ENCODE measurements at places on chromosomes 4 and X.

- DNase-seq: no peak
Observed at GRCh38 chr4:138401334-138401733, 159.2 kb upstream of the SLC7A11 start.

DNA sequence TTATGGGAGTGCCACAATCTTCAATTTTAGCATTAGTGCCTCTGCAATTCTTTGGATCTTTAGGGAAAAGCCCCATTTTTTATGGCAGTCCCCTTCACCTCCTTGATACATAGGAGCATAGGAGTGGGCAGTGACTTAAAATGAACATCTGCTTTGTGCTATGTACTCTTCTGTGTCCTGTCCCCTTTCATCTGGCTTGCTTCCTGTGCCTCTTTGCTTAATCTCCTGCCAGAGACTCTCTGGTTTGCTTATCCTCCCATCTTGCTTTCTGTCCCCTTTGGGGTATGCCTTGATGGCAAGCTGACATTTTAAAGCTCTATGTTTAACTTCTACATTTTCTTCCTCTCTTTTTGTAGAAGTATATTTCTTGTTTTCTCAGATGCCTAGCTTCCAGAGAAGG lies 12.3 kb downstream of the PGK1 start:
- no peak for DNase-seq

GRCh38 chrX:22589845-22590244 lies 317.1 kb downstream of the CBLL2 start:
- DNase-seq: no peak

DNA sequence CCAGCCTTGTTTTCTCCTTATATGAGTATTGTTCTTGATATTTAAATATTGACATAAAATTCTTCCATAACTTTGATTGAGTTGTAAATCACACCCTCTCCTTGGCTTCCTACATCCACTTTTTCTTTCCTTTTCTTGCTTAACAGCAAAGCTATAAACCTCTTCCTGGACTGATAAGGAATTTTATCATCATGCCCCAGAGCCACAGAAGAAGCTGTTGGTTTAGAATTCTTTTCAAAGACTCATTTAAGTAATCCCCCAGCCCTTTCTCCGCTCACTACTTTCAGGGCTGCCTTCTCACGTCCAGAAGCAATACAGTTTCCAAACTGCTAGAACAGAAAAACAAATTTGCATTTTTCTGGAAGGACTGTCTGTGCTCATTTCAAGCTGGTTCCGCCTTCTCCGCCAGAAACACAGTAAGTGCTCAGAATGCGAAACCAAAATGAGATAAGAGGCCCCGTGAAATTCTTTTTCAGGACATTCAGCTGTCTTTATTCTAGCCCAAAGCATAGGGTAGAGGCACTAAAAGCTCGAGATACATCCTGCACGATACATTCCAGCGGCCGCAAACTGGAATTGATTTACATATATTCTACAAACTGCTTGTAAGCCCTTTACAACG lies 849 bp downstream of the MID1 start:
- DNase-seq: no peak

- DNase-seq: no peak
Observed at GRCh38 chrX:25869761-25870160, 268.4 kb upstream of the MAGEB18 start.

DNA sequence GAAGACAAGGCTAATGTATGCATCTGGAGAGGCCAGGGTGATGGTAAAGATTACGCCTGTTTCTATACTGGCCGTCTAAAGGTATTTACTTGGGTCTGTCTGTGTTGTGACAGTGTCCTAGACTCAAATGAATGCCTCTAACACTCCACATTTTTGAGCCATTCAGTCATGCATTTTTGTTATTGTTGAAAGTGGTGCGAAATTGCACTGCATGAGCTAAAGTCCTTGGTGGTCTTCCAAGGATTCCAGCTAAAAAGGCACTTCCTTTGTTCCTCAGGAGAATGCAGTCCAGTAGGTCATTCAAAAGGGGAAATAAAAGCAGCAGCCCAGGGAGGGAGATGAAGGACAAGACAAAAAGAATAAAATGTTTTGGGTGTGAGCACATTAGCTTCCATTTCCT lies 3.0 kb downstream of the GPC4 start:
- peak; percentile 74 for DNase-seq

GRCh38 chr4:81472281-81473182 lies 825 bp upstream of the RASGEF1B start:
- DNase-seq: peak; percentile 63

DNA sequence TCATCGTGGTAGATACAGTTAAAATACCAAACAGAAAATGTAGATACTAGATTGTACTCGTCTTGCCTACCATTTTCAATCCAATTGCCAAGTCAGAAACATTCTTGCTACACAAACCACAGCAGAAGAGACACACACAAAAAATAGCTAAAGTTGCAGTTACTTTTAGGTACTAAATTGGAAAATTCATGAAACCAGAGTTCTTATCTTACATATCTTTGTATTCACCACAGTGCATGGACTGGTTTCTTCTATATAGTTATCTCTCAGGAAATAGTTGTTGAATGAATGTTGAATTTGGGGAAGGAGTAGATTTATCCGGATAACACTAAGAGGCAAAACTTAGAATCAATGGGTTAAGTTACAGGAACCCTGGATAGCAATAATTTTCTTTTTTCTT lies 14.2 kb downstream of the COL4A5 start:
- no peak for DNase-seq

- no peak for DNase-seq
Observed at GRCh38 chr4:73648478-73648877, 28.2 kb upstream of the RASSF6 start.

GRCh38 chr4:48665555-48666186 lies 114.4 kb downstream of the FRYL start:
- DNase-seq: no peak

- no peak for DNase-seq
Observed at GRCh38 chrX:41128955-41129354, 43.7 kb downstream of the USP9X start.

- no peak for DNase-seq
Observed at GRCh38 chr4:183532821-183533220, 28.0 kb downstream of the ING2 start.

GRCh38 chrX:13082206-13083065 lies 38.0 kb upstream of the FAM9C start:
- DNase-seq: peak; percentile 62

- DNase-seq: no peak
Observed at GRCh38 chr4:123484291-123484926, 87.8 kb downstream of the SPRY1 start.

DNA sequence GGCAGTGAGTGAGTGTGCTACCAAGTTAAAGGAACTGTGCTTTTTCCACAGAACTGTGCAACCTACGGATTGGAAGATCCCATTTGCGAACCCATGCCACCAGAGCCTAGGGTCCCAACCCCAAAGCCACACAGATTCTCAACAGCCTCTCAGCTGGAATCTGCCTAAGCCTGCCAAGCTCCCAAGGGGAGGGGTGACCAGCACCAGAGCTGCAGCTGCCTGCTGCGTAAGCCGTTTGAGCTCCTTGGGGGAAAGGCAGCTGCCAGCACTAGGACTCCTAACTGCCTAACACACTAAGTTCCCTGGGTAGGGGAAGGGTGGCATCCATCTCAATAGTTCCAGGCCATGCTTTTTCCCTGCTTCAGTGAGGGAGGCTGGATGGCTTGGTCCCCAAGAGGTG lies 738.1 kb upstream of the PRKX start:
- DNase-seq: no peak

DNA sequence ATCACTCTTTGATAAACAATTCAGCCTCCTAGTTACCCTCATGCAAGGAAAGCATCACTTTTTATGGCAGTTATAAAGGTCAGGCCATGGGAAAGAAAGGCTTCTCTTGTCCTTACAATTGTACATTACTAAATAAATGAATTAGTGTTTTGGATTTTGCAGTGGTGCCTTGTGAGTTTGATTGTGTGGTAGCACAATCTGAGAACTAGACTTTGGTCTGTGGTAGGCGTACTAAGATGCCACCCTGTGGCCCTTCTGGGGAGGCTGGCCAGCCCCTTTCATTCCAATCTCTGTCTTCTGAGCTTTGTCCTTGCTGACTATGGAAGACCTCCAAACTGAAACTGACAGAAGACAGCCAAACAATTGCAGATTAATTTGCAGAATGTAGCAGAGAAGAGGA lies 14.6 kb upstream of the HNRNPD start:
- no peak for DNase-seq

DNA sequence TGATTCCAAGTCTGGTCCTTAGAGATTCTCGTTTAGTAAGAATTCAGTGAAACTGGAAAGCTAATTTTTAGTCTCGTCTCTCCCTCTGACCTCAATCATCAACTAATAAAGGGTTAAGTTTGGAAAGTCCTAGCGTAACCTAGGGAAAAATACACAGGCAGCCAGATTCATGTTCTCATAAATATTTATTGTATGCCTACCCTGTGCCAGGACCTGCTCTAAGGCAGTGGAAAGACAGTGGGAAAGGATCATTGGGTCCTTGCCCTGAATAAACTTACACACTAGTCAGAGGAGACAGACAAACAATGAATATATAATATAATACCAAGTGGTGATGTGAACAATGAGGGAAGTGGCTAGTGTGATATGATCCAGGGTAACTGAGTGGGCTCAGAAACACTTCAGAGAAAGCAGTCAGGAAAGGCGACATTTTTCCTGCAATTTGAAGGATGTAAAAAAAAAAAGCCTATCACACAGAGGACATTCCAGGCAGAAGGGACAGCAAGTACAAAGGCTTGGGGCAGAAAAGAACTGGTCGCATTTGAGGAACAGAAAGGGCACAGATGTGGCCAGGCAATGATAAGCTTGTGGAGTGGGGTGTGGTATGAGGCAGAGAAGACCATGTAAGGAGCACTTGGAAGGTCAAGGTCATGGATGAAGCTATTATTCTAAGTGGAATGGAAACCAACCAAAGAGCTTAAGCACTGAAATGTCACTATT lies 128.8 kb downstream of the AMELX start:
- DNase-seq: no peak

DNA sequence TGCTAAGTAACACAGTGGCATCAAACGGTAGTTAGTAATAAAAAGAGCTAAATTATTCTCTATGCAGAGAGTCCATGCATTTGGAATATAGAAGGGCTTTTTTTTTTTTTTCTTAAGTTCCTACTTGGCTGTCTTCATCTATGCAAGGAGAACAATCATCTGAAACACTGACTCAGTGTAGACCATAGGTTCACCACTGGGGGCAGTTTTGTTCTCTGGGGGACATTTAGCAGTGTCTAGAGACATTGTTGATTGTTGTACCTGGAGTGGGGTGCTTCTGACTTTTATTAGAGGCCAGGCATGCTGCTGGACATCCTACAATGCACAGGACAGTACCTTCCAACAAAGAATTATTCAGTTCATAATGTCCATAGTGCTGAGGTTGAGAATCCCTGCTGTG lies 41.2 kb downstream of the TMA16 start:
- DNase-seq: no peak

GRCh38 chr4:174211622-174212044 lies 71.8 kb downstream of the FBXO8 start:
- no peak for DNase-seq

- DNase-seq: no peak
Observed at GRCh38 chr4:32196950-32197688, 1477.0 kb downstream of the PCDH7 start.

Measured in islet precursor cell (in vitro differentiated cells).